Fibroblast of skin of back (primary cell): ENCODE measurements at places on chromosomes 2 and 18.
A peak's percentile ranks its signal among the peaks of the same experiment; 100 is the strongest.

DNA sequence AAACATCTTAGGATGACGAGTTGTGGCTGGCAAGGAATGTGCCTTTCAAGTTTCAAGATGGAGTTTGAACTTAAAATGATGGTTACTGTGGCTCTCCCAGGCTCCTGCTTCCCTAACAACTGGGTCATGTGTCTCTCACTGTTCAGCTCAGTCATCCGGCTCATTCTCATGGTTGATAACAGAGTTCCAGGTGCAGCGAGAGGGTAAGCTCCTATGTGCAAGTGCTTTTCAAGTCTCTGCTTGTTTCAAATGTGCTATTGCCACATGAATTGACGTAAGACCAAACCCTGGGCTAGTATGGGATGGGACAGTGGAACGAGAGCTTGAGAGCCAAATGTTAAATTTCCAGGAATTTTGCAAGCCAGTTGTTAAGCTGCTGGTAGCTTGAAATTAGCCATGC is 19.5 kb upstream of the PUM2 start:
- no peak for DNase-seq

DNA sequence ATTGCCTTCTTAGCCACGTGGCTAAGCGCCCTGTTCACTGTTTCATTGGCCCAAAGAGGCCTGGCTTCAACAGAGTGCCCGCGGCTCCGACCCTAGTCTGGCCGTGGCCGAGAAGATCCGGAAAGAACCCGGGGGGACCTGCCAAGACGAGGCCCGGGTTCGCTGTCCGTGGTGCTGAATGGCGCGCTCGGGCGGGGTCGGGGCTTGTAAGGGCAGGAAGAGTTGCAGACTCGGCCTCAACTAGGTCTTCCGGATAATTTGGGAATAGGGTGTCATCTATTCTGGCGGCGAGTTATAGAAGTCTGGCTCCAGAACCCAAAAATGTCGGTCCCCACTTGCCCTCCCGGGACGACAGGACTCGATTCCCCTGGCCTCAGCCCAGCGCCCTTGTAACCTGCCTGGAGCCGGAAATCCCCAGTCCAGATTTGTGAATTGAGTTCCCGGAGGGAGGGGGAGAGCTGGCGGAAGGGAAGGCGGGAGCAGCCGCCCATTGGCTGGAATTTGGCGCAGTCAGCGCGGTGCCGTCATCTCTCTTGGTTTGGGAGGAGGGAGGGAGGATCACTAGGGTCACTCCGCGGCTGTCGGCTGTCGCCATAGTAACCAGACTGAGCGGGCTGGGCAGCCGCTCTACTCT is 3.5 kb downstream of the CDK5R2 start:
- peak; percentile 44 for DNase-seq

- DNase-seq, result peak; percentile 20
These were observed 68.1 kb downstream of the CLHC1 start for GRCh38 chr2:55163941-55164390.

DNA sequence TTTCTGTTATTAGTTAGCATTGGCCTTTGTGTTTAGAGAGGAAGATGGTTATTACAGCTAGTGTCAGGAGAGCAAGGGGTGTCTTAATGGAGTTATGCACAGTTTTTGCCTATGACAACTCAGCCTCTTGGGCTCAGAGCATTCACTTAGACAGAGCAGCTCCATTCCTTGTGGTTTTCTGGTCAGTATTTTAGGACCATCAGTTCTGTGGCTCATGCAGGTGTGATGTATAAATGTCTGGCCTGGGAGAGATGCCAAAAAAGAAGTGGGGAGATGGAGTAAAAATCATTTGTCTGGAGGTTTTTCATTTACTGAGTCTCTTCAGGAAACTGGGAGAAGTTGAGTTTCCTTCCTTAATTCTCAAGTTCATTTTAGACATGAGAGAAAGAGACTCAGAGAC is 79.7 kb downstream of the PRKCE start:
- no peak for DNase-seq

DNA sequence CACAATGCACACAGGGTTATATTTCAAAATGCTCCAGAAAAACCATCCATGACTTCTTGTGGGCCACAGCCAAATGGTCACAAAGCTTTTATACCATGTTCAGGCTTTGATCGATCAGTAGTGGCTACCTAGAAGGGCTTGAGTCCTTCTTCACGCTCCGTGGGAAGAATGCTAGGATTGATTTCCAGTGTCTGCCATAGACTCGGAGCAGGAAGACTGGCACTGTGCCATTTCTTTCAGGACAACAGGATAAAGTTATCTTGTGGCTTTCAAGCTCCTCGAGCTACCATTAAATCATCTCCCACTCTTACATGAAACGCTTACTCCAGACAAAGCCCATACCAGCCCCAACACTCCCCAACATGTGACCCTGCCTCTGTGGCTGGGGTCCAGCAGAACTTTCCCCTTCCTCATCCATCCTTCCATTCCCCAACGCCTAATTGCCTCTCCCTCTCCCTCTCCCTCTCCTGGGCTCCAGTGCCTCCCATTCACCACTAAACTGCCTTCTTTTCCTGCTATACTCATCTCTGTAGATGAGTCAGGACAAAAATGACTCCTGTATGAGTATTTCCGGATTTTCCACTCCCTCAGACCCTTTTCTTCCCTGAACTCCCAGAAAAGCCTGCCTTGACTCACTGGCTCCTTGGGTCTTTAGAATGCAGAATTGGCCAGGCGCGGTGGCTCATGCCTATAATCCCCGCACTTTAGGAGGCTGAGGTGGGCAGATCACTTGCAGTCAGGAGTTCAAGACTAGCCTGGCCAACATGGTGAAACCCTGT is 40.9 kb downstream of the ADD2 start:
- peak; percentile 48 for DNase-seq

GRCh38 chr18:255171-255570 is 12.7 kb downstream of the THOC1 start:
- DNase-seq, result no peak

GRCh38 chr2:133605011-133605765 is 36.9 kb upstream of the NCKAP5 start:
- peak; percentile 55 for DNase-seq

- no peak for DNase-seq
These were observed 82.7 kb upstream of the POMC start for GRCh38 chr2:25251071-25251421.

GRCh38 chr2:235382179-235382578 is 111.7 kb upstream of the AGAP1 start:
- no peak for DNase-seq

GRCh38 chr2:58569475-58570185 is 328.5 kb upstream of the FANCL start:
- DNase-seq, result peak; percentile 65

DNA sequence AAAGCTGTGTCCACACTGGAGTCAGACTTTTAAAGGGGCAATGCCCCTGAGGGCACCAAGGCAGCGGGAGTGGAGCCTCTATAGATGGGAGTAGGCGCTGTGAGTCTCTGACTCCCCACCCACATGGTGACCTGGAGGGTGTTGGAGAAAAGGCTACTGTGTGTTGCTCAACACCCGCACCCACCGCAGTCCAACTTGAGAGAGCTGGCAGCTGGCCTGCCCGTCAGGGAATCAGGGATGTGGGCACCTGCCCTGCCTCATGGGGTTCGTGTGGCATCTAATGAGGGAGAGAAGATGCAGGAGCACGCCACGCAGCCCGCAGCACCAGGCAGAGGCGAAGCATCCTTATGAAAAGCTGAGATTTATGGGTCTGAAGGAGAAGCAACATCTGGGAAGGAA is 84.2 kb downstream of the KLHL29 start:
- DNase-seq, result no peak

DNA sequence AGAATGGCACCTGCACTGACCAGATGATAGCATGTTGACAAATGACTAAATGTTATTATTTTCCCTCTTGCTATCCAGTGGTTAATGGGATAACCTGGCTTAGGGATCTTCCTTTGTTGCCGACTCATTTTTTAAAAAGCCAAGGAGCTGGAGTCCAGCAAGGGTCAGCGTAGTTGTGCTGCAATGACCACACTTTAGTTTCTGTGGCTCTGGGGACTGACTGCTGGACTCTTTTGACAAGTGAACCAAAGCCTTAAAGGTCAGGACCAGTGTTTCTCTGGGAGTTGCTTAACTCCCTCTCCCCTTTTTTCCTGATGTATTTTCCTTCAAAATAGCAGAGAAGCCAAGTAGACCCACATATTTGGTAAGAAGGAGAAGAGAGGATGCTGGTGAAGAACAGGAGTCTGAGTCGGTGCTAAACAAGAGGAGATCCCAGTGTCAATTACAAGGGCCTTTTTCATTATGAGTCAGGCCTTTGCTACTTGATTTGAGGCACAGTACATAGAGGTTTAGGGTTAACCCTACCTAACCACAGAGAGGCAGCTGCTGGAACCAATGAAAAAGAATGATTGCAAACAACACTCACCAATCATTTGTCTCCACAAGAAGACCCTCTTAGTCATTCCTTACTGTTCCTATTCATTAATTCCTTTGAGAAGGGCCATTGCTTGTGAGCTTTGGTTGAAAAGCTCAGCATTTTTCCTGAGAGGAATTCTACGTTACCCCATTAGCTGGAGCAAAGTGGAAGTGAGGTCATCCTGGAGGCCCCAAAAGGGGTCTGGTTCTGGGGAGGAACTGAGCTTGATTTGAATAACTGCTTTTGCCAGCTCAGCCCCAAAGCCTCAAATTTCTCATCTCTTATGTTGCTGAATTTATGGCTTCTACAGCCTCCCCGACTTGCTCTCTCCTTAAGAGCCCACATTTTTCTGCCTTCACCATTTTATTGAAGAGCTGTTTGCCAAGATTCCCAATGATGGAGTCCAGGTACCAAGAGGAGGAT is 137.6 kb upstream of the HNMT start:
- no peak for DNase-seq

- peak; percentile 58 for DNase-seq
These were observed 181.7 kb upstream of the SH3BP4 start for GRCh38 chr2:234770031-234770506.

DNA sequence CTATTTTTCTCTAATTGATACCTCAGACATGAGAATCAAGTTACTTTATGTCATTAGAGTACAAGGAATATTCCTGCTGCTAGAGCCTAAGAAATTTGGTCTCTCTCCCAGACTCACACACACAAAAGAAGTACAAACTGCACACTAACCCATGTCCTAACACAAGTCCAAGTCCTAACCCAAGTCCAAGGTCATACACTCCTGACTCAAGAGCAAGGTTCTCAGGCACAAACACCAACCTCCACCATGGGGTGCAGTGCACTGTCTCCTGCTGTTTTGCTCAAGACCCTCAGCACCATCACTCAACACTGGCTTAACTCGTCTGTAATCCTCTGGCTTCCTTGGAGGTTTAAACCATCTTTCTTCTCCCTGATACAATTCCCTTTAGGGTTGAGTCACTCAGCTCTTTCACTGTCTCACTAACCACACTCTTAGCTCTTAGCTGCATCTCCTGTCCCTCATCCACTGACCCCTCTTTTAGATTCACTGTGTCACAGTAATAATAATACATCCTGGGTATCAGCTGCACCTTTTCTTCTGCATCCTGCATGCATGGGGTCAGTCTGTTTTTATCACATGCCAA is 129.8 kb downstream of the BCL2L11 start:
- DNase-seq, result peak; percentile 57

GRCh38 chr18:41145516-41145915 is 809.5 kb upstream of the PIK3C3 start:
- DNase-seq, result peak; percentile 72

DNA sequence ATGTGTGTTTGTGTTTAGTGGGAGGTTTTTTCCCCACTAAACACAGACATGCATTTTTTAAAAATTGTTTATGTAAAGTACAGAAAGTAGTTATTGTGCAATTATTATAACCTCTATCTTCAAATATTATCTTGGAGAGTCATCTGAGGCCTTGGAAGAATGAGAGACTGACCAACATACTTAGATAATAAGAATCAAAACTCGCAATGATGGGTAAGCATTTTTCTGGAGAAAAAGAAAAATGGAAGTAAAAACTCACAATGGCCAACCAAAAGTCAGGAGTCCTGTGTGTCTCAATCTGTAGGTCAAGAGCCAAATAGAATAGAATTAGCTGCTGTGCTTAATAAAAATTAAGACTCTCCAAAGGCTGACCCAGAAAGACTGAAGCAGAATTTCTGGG is 43.0 kb downstream of the MEMO1 start:
- DNase-seq, result no peak

DNA sequence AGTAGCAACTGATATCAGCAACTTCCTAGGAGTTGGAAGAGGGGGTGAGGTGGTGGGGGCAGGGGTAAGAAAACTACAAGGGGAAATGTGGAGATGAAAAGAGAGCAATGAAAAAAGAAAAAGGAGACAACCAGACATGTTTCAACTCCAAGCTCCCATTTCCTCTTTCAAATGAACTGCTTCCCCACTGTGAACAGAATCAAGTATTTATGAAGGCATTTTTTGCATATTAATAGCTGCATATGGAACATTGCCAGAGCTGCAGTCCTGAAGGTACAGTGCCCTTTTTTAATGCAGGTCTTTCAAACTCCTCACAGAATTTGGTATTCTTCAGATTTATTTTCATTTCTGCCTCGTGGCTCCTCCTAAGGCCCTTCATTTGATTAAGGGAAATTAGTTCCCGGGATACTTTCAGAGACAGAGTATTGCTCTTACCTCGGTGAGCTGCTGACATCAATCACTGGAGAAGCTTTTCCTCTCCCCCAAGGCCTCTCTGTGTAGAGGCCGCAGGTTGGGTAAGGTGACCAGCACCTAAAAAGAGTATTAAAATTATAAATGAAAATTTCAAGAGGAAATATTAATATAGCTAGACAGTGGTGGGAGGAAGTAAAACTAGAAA is 68.4 kb downstream of the KIAA2012 start:
- peak; percentile 24 for DNase-seq

DNA sequence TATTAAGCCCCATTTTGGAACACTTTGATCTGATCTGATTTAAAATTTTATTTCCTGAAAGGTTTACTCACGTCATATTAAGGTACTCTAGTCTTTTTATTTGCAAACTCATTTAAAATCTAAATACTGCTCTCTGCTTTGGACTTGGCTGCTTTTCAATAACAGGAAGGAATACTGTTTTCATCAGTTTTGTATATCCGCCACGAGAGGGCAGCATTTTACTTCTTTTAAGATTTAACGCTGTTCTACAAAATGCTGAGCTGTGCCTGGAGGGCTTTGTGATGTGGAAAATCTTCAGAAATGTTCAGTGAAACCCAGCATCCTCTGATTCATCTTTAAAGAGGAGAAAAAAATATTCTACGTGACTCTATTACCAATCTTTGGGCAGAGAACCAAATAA is 37.5 kb upstream of the SLC38A11 start:
- DNase-seq, result peak; percentile 88

DNA sequence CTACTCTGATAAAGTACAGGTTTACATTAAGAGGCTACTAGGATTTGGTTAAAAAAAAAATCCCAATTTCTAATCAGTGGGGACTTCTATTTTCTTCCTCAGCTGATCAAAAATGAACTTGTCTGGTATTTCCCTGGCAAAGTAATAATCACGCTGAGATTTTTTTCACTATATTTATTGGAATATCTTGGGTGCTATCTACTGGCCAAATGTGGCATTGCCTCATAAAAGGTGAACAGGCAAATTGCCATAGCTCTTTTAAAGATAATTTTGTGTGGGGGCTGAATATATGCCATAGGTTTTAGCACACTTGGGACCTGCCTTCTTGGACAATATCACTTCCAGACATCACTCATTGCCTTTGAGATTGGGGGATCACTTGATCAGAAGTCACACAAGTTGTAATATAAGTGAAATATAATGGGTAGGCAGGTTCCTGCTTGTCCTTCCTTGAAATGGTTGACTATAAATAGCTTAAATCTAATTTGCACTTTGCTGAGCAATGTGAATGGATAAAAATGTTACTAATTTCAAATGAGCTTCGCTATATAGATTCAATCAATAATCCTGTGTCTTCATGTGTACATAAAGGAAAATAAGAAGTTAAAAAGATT is 7.0 kb upstream of the NXPH2 start:
- DNase-seq, result peak; percentile 20

GRCh38 chr2:222504719-222505118 is 80.4 kb downstream of the SGPP2 start:
- no peak for DNase-seq

- peak; percentile 23 for DNase-seq
These were observed 65.2 kb upstream of the CRIM1 start for GRCh38 chr2:36290306-36290856.
